ENCODE measurements at places on chromosomes 7 and 10. TPM values are rescaled to one million over a fixed set of nuclear protein-coding genes. Genes with fewer than 3 reads are reported as not detected.

- no peak overlapping the region for H3K4me3 ChIP-seq
- H3K27me3 ChIP-seq, result no peaks in the 10 kb centered on the region
- no peak overlapping the region for H3K27ac ChIP-seq
These were observed 357.8 kb upstream of the C7orf33 start for GRCh38 chr7:148232784-148233183.

DNA sequence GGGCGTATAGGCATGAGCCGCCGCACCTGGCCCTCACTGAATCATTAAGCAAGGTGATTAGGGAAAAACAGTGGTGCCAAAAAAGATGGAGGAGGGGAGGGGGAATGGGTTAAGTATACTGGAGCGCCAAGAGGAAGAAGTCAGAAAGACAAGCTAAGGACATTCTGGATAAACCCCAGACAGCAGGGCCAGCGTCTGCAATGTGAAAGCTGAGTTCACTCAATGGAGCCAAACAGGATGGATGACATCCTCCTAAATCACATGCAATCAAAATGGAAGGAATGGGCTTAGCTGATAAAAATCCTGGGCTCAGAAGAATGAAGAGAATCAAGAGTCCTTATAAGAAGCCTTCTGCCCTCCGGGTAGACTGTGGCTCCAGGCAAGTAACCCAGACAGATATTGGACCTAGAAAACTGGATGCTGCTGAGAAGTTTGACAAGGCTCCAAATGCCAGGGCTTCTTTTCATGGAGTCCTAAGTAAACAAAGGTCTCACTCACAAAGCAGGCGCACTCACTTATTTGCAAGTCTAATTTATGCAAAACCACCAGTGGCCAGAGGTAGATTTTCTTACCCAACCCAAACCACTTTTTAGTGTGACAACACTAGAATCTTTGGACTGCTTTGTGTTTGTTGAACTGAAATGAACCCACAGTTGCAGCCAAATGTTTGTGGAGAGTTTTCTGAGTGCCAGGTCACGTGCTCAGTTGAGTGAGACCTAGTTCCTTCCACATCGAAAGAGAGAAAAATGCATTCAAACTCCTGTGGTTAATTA lies 519.1 kb upstream of the AUTS2 start:
- H3K27ac ChIP-seq, result no peak overlapping the region
- DNase-seq, result no peak
- no peak overlapping the region for H3K4me3 ChIP-seq

- no peak overlapping the region for H3K27ac ChIP-seq
- H3K27me3 ChIP-seq, result 0 out of 2 replicates have a peak, but pooled peaks cover 2% of the 10 kb centered on the region
- H3K36me3 ChIP-seq, result no peaks in the 10 kb centered on the region
- H3K4me1 ChIP-seq, result peaks cover 7% of the 10 kb centered on the region
- DNase-seq, result peak; percentile 29
These were observed 36.0 kb downstream of the ANK3 start for GRCh38 chr10:60353519-60354258.

- no peaks in the 10 kb centered on the region for H3K4me1 ChIP-seq
- H3K4me3 ChIP-seq, result no peak overlapping the region
- DNase-seq, result no peak
- no peak overlapping the region for H3K27ac ChIP-seq
- H3K27me3 ChIP-seq, result no peaks in the 10 kb centered on the region
These were observed 8.7 kb downstream of the GIMAP5 start for GRCh38 chr7:150745876-150746275.

TMEM140 gene
- 0.72 TPM for total RNA-seq

TFEC gene
- 0.28 TPM for total RNA-seq

Measured in IMR-90 (cell line).